ENCODE measurements at places on chromosomes 13 and 19.

DNA sequence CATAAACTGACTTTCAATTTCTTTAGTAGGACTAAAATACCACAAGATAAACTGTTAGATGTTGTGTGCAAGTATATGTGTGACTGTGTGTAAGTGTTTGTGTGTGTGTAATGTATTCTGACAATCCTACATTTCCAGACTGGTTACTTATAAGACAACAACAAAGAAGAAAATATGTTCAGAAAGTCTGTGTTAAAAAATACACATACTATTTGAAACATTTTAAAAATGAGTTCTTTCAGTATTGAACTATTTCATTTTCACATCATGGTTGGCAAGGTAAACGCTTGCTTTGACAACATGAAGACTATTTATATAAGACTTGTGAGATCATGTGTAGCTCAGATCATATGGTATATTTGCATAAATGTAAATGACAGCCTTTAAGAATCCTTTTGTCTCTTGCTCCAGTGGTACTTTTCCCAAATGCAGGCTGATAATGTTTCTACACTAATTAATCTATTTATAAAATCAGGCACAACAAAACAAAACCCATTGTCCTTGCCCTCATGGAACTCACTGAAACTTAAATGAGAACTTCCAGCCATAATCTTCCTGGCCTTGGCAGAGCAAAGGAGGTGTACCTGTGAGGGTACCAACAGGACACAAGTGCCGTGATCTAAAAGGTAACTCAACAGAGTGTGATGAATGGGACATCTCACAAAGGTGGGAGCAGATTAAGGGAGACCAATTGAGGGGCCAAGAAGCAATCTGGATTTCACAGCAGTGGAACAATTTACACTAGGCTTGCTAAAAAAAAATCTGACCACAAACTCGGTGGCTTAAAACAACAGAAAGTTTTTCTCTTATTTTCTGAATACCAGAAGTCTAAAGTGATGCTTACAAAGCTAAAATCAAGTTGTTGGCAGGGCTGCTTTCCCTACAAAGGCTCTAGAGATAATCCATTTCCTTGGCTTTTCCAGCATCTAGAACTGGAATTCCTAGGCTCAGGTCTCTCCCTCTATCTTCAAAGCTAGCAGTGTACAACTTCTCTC lies 349.0 kb downstream of the TBC1D4 start:
- no peak for DNase-seq

DNA sequence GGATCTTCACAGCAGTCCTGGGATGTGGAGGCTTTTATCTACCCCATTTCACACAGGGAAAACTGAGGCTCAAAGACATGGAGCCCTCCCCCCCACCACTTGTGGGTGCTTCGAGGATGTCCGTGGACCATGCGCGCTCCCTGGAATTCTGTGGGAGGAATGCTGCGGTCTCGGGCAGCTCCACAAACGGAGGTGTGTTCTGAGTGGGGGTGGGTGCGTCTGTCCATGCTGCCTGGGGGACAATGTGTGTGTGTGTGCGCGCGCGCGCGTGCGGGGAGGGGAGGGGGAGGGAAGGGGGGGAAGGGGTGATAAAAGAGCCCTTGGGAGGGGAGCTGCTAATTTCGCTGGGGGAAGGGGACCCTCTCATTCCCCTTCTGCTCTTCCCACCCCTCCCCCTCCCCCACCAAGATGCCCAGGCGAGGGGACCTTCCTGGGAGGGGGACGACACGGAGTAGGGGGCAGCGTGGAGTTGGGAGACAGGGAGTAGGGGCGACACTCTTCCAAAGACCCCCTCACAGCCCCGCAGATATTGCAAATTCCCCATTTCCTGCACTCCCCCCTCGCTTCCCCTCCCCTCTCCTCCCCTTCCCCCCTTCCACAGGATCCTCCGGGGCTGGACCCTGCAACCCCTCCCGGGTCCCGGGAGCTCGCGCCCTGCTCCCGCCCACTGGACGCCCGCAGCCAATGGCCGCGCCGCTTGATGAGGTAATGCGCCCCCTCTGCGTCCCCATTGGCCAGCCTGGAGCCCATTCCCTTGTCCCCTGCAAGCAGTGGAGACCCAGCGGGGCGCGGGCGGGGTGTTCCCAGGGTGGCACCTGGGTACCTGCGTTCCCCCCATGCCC lies 18.9 kb upstream of the ZNRF4 start:
- no peak for DNase-seq

DNA sequence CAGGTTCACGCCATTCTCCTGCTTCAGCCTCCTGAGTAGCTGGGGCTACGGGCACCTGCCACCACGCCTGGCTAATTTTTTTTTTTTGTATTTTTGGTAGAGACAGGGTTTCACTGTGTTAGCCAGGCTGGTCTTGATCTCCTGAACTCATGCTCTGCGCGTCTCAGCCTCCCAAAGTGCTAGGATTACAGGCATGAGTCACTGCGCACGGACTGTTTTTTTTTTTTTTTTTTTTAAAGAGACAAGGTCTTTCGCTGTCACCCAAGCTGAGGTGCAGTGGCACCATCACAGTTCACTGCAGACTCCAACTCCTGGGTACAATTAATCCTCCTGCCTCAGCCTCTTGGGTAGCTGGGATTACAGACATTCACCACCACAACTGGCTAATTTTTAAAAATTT lies 8.2 kb upstream of the ADAMTS10 start:
- no peak for DNase-seq

GRCh38 chr19:4013886-4014540 lies 6.5 kb downstream of the PIAS4 start:
- DNase-seq, result no peak

DNA sequence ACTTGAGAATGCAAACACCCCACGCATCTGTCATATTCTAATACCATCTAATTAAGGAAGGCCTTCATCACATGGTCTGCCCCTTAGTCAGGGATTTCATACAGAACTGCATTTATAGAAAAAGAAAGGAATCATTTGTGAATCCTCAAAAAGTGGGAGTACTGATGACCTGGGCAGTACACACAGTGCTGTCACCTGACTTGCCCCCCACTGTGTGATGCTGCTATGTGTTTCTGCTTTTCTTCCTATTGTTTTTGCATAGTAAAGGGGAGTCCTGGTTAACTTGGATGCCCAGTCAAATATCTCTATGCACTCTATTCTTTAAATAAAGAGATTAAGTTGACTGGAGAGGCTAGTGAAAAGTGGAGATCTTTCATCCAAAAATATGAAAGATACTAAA lies 1921.2 kb upstream of the PRR20A start:
- DNase-seq, result no peak

DNA sequence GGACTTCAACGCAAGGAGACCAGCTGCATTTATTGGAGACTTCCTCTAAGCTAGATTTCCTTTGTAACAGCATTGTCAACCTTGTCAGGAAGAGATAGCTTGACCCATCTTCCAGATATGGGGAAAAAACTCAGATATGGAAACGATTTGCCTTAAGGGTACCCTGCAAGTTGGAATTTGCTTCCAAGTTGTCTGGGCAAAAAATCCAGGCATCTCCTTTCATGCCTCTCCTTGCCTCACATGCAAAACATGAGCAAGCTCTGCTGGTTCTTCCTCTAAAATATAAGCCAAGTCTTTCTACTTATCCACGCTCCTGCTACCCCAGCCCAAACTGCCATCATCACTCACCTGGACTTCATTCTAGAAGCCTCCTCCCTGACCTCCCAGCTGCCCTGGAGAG lies 6.4 kb upstream of the DNMT1 start:
- DNase-seq, result no peak

GRCh38 chr19:1354970-1355567 lies 28.6 kb upstream of the NDUFS7 start:
- no peak for DNase-seq

- DNase-seq, result no peak
Measured at GRCh38 chr19:39428283-39429112, 7.3 kb downstream of the RPS16 start.

DNA sequence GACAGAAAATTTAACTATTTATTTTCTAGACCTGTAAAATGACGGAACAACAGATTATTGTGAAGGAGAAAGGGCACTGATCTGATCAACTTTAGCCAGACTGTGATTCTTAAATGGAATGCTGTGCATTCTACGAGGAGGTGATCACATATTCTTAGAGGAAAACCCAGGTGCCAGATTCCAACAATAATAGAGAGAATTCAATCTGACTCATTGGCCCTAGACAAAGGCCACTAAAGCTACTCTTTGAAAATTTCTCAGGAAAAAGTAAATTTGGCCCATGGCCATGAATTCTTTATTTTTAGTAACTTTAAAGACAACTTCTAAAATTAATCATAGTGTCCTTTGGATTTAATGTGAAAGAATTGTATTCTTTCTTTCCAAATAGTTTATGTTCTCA lies 58.6 kb upstream of the POSTN start:
- DNase-seq, result no peak

DNA sequence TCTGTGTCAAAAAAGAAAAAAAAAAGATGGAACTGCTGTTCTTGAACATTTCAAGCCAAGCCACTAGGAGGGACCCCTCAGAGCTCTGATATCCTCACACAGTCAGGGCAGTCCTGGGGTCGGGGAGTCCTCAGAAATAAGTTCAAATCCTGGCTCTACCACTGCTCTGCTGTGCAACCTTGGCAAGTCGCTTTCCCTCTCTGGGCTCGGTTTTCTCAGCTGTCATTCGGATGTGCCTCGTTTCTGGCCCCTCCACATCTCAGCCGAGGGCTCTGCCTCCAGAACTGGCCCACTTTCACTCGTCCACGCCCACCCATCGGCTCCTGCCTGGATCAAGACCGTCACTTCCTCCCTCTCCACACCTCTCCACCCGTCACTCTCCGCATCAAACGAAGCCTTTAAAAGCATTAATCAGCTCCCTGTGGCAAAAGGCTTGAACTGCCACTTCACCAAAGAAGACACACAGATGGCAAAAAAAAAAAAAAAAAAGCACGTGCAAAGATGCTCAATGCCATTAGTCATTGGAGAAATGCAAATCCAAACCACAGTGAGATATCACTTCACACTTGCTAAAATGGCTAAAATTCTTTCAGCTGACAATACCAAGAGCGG lies 7.4 kb upstream of the ZNRF4 start:
- no peak for DNase-seq

DNA sequence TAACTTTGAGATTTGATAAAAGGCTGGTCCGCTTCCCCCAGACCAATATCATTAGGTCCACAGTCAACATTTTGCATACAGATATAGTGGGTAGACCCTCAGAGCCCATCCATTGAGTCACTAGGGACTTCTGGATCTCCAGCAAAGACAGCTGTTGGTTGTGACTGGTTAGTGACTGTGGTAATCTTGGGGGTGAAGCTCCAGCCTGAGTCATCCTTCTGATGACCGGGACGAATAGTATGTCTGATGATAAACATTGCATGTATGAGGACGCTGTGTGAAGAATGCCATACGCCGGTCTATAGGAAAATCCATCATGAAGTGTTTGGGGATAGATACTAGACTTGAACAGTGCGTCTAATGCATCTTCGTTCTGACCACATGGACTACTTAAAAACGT lies 307.0 kb downstream of the UQCRFS1 start:
- DNase-seq, result no peak

DNA sequence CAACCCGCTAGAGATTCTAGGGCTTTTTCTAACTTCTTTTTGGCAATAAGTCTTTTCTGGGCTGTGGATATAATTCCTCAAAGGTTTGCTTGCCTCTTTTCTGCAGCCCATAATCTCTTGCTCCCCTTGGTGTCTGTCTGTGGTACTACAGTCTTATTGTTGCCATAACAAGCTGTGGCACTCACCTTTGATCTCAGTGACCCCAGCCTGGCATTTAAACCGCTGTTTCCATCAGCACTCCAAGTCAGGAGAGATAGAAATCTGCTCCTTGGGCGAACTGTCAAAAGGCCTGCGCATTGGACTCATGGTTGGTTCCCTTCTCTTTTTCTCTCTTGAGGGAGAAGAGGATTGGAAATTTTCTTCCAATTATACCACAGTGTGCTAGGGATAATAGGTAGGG lies 14.5 kb upstream of the MPHOSPH8 start:
- peak; percentile 18 for DNase-seq

GRCh38 chr19:1853295-1854038 lies 5.2 kb upstream of the REXO1 start:
- peak; percentile 66 for DNase-seq

- DNase-seq, result no peak
Measured at GRCh38 chr19:556611-557382, 12.9 kb downstream of the GZMM start.

DNA sequence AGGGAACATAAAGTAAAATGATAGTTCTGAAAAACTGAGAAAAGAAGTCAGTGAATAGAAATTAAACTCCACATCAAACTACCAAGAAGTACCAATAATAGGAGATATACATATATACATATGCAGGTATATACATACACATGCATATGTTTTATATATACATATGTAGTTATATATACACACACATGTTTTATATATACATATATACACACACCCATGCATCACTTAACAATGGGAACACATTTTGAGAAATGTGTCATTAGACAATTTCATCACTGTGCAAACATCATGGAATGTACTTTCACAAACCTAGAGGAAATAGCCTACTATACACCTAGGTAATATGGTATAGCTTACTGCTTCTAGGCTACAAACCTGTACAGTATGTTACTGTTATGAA lies 626.8 kb upstream of the PCDH9 start:
- DNase-seq, result no peak

Data from CD4-positive, alpha-beta T cell treated with Interleukin-4 for 4 hours (primary cell).